ENCODE measurements at places on chromosomes 11 and 22.

DNA sequence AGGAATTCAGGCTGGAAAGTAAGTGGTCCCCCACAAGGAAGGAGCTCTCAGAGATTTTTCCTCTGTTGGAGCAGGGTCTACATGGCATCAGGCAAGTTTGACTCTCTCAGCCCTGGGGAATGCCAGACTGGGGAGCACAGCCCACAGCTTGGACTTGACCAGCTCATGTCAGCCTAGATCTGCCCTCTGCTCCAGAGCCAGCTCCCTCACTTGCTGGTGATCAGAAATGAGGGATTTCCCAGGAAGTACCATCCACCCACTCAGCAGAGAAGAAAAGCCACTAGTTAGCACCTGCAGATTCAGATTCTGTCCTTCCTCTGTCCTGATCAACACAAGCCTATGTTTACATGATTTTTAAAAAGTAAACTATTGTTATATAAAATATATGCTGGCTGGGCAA is 13.0 kb downstream of the TALDO1 start:
- no peak for DNase-seq

GRCh38 chr11:26245046-26245445 is 86.9 kb upstream of the ANO3 start:
- DNase-seq: no peak

- DNase-seq: no peak
Observed at GRCh38 chr22:45163099-45163450, 650 bp upstream of the NUP50 start.

- DNase-seq: no peak
Observed at GRCh38 chr11:45892856-45893255, 7.4 kb downstream of the MAPK8IP1 start.

DNA sequence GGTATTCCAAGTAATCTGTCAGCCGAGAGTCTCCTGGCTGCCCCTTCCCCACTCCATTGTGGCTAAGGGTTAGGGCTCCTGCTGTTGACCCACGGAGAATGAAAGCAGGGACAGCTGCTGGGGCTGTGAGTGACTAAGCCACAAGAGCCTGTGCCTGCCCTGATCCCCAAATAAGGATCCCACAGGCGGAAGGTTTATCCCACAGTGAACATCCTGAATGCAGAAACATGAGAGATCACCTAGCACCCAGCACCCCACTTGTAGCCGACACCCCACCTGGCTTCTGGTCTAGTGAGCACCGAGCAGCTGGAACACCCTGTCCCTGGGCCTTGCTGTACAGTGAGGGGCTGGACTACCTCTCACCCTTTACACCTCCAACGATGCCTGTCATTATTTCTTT is 117.7 kb upstream of the LMO1 start:
- no peak for DNase-seq

DNA sequence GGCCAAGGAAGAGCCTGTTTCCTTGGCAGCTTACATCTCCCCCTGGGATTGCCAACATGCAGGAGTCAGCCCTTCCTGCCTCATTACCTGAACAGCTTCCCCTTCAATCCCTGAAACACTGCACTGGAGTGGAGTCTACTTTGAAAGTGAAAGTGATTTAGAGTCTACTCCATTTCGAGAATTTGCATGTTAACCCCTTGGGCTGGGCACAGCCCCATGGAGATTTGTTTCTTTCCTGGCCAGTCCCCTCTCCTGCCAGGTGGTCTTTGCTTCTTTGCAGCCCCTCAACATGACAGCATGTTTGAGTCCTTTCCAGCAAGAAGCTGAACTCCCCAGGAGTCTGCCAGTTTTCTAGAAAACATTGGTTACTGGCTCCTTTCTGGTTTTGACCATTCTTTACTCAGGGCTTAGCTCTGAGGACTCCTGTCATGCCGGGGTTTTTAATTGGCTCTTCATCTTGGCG is 59.9 kb downstream of the TRAF6 start:
- no peak for DNase-seq

DNA sequence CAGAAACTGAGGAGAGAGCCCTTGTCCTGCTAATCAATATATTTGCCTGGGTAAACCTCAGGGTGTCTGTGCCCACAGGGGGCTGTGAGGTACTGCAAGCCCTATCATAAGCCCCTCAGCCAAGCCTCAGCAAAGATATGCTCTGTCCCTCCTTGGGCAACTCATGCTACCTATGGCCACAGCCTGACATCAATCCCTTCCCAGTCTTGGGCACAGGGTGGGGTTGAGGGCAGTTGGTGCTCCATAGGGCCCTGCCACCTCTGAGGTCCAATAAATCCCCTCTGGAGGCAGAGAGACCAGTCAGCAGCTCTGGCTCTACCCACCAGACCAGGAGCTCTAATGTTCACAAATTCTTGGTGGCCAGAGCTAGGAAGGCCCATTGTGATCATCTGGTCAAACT is 23.8 kb downstream of the TPBGL start:
- DNase-seq: no peak

- DNase-seq: no peak
Observed at GRCh38 chr11:108224911-108225786, 2.3 kb downstream of the ATM start.

GRCh38 chr11:16110886-16111285 is 245.5 kb downstream of the SOX6 start:
- no peak for DNase-seq

- no peak for DNase-seq
Observed at GRCh38 chr11:130300567-130300966, 14.2 kb downstream of the ZBTB44 start.

DNA sequence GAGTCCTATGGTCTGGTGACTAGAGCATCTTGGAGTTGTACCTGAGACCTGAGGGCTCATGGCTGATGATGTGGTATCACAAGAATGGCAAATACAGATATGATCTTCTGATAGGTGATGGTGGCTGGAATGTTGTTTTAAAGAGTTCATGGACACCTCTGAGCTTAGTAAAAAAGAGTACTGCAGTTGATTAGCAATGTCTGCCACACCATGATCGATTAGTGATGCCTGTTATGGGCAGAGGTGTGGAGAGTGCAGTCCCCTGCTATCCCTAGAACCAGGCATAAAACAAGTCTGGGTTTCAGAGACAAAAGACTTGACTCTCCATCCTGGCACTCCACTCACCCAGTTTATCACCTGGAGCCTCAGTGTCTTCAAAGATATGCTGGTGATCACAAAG is 1.4 kb upstream of the BATF2 start:
- DNase-seq: no peak

DNA sequence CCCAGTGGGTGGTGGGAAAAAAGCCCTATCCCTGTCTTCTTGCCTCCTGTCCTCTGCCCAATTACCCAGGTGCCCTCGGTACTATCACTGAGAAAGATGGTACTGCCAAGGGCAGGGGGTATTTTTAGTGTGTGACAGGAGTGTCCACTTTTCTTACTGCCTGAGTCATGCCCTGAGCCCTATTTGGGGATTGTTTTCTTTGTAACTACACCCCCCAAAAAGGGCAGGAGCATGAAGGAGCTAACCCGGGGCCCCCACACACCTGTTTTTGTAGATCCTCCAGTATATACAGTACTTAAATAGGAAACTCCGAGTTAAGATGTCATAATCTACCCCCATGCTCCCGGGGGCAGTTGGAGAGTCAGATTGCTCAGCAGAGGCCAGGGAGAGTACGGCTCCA is 3.8 kb downstream of the SMTNL1 start:
- no peak for DNase-seq

DNA sequence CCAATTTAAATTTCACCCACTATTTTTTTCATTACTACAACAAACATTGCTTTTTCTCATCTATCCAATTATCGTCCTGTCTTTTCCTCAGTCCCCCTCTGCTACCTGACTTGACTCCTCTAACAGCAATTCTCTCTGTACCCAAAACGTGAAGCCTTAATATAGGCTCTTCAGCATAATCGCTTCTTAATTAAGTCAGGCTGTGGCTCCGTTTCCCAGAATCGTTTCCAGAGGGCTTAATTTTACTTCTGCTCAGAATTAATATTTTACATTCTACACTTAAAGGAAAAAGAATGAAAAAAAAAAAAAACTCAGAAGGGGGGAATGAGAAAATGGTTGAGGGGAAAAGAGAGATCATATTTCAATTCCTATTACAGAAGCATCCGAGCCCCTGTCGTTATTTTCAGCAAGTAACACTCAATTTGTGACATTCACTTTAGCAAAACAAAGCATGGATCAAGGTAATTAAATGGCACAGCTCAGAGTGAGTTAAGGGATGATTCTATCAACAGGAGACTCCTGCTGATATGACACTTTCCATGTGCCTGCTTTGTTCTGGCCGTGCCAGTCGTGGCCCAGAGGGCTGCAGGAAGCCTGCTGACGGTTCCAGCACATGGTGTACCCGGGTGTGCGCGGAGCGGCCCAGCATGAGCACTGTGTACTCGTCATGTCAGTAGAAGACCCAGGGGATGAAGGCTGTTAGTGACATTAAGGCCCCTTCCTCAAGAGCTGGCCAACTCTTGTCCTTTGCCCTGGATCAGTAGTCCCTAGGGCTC is 272.5 kb downstream of the NTM start:
- DNase-seq: no peak

DNA sequence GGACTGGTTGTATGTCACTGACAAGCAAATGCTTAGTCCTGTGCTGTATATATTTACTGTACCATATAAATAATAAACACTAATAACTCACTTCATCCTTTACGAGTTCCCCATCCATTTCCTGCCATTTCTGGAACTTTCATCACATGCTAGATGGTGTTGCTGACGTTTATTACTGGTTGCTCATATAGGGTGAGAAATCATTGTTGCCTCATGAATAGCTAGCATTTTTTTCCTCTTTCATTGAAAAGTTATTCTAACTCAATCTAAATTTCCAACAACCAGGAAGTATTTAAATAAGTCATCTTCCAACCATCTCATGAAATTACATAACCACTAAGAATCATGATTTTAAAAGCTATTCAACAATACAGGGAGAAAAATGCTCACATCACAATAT is 88.6 kb upstream of the RCN1 start:
- DNase-seq: no peak

- DNase-seq: no peak
Observed at GRCh38 chr11:78032090-78032489, 9.0 kb upstream of the KCTD14 start.

GRCh38 chr11:128628686-128629085 is 41.3 kb upstream of the ETS1 start:
- DNase-seq: no peak

GRCh38 chr11:83002053-83002452 is 69.6 kb downstream of the RAB30 start:
- no peak for DNase-seq

DNA sequence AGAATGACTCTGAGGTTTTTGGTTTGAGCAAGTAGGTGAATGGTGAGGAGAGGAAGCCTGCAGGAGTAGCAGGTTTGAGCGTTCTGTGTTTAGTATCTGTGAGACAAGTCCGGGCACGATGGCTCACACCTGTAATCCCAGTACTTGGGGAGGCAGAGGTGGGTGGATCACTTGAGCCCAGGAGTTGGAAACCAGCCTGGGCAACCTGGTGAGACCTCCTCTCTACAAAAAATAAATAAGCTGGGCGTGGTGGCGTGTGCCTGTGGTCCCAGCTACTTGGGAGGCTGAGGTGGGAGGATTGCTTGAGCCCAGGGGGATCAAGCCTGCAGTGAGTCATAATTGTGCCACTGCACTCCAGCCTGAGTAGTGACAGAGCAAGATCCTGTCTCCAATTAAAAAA is 9.7 kb upstream of the CENATAC start:
- no peak for DNase-seq

Data from cortex of kidney (tissue), 1 donor.